ENCODE measurements at places on chromosomes 1 and 21.

- no peak for DNase-seq
Measured at GRCh38 chr1:39297551-39297950, 93.1 kb downstream of the MACF1 start.

GRCh38 chr21:33208534-33208933 lies 21.2 kb upstream of the IFNAR2 start:
- DNase-seq: no peak

GRCh38 chr1:200242110-200243041 lies 167.5 kb downstream of the ZNF281 start:
- no peak for DNase-seq

GRCh38 chr1:38587766-38588165 lies 271.8 kb downstream of the RRAGC start:
- DNase-seq: no peak

DNA sequence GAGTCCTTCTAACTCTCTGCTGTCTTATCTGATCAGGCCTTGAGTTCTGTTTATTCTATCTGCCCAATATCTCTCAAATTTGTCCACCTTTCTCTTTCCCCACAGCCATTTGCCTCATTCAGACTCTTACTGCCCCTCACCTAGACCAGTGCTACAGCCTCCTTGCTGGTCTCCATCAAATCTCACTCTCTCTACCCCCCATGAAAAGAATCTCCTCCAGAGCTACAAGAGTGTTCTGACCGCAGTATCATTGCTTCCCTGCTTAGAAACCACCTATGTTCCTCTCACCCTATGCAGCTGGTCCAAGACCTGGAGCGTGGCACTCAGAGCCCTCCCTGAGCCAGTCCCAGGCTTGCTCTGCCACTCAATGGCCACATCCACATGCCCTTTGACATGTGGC lies 231.0 kb upstream of the JUN start:
- DNase-seq: no peak

DNA sequence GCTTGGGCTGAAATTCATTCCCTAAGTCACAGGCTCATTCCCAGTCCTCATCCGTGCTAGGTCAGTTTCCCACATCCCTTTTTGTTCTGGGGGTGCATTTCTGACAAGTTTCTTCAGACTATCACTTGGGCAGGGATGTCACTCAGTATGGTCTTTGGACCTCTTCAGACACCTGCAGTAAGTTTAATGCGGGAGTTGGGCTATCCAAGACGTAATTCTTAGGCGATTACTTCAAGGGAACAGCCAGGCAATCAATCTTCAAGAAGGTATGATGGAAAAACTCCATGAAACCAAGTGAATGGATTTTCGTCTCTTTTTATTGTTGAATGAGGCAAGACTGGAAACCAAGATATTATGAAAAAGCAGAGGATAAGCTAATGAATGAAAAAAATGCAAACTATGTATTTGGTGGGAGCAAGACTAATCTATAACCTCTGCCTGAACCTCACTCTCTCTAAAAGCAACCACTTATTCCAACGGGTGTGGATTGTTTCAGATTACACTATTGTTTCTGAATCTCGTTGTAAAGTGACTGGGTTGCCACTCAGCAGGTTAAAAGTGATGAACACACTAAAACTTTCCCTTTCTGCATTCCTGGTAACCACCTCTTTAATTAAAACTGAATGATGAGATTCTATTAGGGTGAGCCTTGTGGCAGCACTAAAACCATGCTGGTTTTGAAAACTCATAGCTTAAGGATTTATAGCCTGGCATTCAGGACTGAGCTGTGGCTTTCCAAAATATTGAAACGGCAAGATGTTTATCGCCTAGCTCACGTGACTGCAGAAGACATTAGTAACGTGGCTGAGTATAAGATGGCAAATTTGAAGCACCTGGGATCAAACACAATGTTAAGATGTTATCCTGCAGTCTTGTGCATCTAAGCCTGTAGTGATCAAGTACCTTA lies 1.1 kb downstream of the RASAL2 start:
- no peak for DNase-seq

DNA sequence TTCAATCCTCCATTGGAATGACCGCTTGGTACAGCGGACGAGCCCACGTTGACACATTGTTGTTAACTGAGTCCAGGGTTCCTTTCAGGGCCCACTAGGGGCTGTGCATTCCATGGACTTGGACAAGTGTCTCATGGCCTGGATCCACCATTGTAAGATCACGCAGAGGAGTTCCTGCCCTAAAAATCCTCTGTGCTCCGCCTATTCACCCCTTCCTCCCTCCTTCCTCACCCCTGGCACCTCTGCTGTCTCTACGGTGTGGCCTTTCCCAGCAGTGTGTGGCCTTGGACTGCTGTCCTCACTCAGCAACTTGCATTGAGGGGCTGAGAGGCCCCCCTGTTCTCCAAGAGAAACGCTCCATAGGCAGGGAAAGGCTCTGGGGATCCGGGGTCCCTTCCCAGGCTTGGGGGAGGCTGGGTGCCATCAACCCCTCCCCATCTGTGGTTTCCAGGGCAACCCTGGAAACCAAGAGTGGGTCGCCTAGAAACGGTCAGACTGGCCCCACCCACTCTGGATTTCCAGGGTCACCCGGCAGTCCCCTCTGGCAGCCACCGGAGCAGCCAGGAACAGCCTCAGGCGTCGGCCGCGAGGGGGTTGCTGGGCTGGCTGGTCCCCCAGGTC lies 50.9 kb downstream of the MEGF6 start:
- no peak for DNase-seq

- DNase-seq: no peak
Measured at GRCh38 chr1:36689992-36690391, 207.3 kb upstream of the CSF3R start.

- DNase-seq: no peak
Measured at GRCh38 chr1:21344750-21345443, 54.6 kb upstream of the ECE1 start.

GRCh38 chr1:246528933-246529731 lies 22.1 kb upstream of the SMYD3 start:
- DNase-seq: no peak

GRCh38 chr1:205545001-205545919 lies 40.8 kb downstream of the CDK18 start:
- DNase-seq: no peak

GRCh38 chr1:247113733-247114271 lies 9.6 kb upstream of the ZNF669 start:
- DNase-seq: no peak

DNA sequence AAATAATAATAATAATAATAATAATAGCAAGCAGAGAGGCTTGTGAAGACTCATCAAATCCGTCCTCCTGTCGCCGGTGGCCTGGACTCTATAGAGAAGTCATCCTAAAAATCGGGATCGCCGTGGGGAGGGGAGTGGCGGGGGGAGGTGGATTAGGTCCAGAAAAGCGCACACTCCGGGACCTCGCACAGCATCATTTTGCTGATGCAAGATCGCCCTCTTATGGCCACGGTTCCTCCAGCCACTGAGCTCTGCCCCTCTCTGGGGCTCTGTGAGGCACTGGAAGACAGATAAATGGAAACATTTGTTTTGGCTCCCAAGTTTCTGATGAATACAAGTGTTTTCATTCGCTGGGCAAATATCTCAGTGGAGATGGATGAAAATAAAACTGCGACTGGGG lies 612.0 kb downstream of the MATN1 start:
- DNase-seq: no peak

DNA sequence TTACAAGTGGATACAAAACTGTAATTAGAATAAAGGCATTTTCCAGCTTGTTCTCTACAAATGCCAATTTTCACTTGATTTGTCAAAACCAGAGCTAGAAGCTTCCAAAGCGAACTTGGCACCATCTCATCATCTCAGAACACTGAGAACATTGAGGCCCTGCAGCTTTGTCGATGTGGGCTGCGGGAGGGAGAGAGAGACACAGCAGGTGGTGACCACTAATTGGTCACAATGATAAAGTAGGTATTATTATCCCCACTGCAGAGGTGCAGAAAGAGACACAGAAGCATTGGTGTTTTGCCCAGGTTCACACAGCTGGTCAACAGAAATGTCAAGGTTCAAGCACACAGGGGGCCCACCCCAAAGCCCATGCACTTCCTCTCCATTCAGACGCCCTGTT lies 72.2 kb upstream of the KRTAP19-8 start:
- no peak for DNase-seq

- no peak for DNase-seq
Measured at GRCh38 chr1:162678439-162678838, 46.2 kb downstream of the DDR2 start.

All from cerebellar nuclear complex (tissue), 1 donor.